ENCODE measurements at places on chromosomes 6 and 20. TPM values are rescaled to one million over a fixed set of nuclear protein-coding genes. Genes with fewer than 3 reads are reported as not detected.

DNA sequence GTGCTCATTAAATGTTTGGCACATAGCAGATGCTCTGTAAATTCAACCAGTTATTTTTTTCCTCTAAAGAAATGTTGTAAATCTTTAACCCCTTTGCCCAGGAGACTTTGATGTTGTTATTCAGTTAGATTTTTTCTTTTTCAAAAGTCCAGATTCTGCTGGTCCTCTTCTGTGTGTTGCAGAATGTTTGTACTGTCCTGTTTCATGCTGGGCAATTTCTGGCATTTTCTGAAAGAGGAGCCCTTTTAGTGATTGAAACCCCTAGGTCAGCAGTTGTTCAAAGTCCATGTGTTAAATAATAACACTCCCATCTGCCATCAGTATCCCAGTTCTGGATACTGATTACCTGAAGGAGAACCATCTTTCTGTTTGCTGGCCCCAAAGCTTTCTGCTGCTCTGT, 1.3 kb upstream of the SLC17A1 start:
- H3K27ac ChIP-seq: no peak overlapping the region
- no peaks in the 10 kb centered on the region for H3K4me1 ChIP-seq
- no peak for DNase-seq
- no peaks in the 10 kb centered on the region for H3K27me3 ChIP-seq
- H3K4me3 ChIP-seq: no peak overlapping the region

GRCh38 chr6:35500782-35501181, 3.9 kb upstream of the TEAD3 start:
- H3K27ac ChIP-seq: no peak overlapping the region
- no peak for DNase-seq
- H3K36me3 ChIP-seq: no peaks in the 10 kb centered on the region
- H3K4me1 ChIP-seq: peaks cover 10% of the 10 kb centered on the region

Gene SLC22A1
- total RNA-seq: 0.22 TPM

DNA sequence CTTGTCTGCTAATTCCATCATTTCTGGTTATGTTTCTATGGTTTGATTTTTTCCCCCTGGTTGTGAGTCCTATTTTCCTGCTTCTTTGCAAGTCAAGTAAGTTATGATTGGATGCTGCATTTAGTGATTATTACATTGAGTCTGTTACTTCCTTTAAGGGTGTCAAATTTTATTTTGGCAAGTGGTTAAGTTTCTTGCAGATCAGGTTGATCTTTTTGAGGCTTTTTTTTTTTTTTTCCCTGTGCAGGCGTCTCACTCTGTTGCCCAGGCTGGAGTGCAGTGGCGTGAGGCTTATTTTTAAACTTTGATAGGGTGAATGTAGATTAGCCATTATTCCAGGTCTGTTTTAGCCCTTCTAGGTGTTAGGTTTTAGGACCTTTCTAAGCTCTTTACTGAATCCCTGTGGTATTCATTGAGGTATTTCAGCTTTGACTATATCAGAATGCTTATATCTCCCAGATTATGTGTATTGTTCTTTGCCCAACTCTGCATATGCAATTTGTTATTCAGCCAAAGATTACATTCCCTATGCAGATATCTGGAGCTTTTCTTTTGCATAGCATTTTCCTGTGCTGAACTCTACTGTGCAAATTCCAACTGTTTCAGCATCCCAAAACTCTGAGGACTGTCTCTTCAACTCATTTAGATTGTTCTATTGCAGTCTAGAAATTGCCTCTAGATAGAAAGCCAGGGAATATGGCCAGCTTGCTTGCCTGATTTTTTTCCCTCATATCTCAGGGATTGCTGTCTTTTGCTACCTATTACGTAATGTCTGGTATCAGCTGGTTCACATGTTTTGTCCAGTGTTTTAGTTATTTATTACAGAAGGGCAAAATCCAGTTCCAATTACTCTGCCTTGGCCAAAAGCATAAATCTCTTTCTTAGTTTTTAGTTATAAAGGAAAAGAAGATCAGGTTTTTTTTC, 113.3 kb downstream of the AFG1L start:
- H3K27ac ChIP-seq: no peak overlapping the region
- DNase-seq: no peak
- H3K4me1 ChIP-seq: no peaks in the 10 kb centered on the region

- H3K36me3 ChIP-seq: no peaks in the 10 kb centered on the region
- no peaks in the 10 kb centered on the region for H3K4me1 ChIP-seq
- H3K27me3 ChIP-seq: no peaks in the 10 kb centered on the region
Observed at GRCh38 chr20:16689906-16690305, 39.9 kb upstream of the SNRPB2 start.

DNA sequence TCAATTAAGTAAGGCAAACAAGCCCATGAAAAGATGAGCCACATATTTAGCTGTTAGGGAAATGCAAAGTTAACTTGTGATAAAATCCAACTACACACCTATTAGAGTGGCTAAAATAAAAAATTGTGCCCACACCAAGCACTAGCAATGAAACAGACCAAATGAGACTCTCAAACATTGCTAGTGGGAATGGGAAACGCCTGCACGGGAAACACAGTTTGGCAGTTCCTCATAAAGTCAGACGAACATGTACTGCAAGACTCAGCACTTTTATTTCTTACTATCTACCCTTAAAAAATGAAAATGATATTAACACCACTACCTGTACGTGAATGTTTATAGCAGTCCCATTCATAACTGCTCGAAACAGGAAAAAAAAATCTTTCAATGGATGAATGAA, 392.1 kb upstream of the NOX3 start:
- H3K27ac ChIP-seq: no peak overlapping the region
- H3K4me3 ChIP-seq: no peak overlapping the region

Gene RANBP9
- 47.0 TPM for total RNA-seq

- DNase-seq: no peak
- H3K4me3 ChIP-seq: no peak overlapping the region
- H3K36me3 ChIP-seq: no peaks in the 10 kb centered on the region
- H3K4me1 ChIP-seq: peaks cover 18% of the 10 kb centered on the region
- H3K27ac ChIP-seq: no peak overlapping the region
Observed at GRCh38 chr6:16184129-16184528, 54.3 kb upstream of the GMPR start.

DNA sequence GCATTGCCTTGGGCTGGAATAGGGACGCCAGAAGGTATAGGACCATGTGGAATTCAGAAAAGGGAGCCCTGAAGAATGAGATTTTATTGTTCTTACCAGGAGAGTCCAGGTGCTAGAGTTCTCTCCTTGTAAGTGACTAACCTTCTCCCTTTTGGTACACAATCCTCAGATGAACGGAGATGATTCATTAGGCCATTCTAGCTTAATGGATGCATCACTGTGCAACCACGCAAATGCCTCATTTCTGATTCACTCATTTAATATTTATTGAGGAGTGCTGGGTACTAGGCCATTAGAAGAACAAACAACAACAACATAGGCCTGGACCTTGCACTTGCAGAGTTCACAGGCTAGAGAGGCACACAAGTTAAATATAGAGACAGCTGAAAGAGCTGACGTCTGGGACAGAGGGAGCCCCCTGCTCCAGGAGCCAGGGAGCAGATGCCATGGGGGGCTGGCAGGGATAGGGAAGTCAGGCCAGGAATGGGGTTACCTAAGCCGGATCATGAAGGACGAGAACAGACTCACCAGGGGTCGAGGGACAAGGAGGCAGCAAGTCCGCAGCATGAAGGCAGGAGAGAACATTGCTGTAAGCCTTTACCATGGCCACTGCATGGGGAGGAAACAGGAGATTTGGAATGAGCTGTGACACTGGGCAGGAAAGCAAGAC, 179.5 kb upstream of the AKAP12 start:
- H3K36me3 ChIP-seq: no peaks in the 10 kb centered on the region
- H3K4me3 ChIP-seq: no peak overlapping the region
- H3K27ac ChIP-seq: no peak overlapping the region
- H3K27me3 ChIP-seq: no peaks in the 10 kb centered on the region

DNA sequence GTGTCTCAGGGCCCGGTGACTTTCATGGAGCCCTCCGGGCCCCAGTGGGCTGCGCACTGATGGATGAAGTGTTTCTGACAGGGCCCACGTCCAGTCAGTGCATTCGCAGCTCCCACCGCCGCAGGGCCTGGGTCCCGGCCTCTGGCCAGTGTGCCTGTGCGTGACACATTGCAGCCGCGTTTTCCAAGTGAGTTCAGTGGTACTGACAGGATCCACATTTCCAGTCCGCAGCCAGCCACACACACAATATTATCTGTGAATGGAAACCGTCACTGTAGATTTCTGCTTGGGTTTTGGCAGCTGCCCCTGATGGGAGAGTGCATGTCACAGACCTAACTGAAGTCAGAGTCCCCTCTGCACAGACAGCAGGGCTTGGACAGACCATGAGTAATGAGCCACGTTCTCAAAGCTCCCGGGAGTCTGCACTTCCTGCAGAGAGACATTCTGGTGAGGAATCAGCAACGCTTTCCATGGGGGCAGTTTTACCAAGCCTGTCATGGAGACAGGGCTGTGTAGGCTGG, 171.4 kb downstream of the MYLK4 start:
- H3K36me3 ChIP-seq: no peaks in the 10 kb centered on the region
- no peak for DNase-seq
- H3K27ac ChIP-seq: no peak overlapping the region
- H3K27me3 ChIP-seq: no peaks in the 10 kb centered on the region
- H3K4me3 ChIP-seq: no peak overlapping the region

DNA sequence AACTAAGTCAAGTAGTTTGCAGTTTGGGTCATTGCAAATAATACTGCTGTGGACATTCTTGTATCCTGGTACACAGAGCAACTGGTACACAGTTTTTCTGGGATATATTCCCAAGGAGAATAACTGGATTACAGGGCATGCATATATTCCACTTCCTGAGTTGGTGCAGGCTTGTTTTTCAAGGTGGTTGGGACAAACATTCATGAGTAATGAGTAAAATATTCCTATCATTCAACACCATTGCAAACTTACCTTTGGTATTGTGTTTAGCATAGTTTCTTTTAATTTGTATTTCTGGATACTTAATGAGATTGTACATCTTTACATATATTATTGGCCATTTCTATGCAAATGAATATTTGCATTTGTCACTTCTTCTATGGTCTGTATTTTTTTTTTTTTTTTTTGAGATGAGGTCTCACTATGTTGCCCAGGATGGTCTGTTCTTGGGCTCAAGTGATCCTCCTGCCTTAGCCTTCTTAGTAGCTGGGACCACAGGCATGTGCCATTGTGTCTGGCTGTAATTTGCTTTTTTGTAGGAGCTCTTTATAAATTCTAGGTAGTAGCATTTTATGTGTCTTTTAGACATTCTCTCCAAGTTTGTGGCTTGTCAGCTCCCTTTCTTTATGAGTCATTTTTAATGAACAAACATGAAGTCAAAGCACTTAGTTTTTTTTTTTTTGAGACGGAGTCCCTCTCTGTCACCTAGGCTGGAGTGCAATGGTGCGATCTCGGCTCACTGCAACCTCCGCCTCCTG, 158.7 kb downstream of the SOX4 start:
- H3K27ac ChIP-seq: no peak overlapping the region
- H3K4me1 ChIP-seq: no peaks in the 10 kb centered on the region
- DNase-seq: no peak
- no peaks in the 10 kb centered on the region for H3K36me3 ChIP-seq

DNA sequence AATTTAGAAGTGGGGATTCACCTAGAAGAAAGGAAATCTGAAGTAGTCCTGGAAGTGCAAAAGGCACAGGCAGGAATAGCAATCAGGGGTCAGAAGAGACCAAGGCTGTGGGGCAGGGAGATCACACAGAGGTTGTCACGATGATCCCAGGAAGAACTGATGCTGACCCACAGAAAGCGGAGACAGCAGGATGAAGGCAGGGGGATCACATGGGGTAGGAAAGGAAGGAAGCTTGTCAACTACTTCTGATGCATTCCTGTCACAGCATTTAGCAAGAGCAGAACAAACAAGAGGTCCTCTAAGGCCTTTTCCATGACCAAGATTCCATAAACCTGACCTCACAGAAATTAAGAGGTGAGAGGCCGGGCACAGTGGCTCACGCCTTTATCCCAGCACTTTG, 79.1 kb downstream of the SLC23A2 start:
- no peaks in the 10 kb centered on the region for H3K27me3 ChIP-seq
- no peak overlapping the region for H3K27ac ChIP-seq
- H3K36me3 ChIP-seq: no peaks in the 10 kb centered on the region
- no peaks in the 10 kb centered on the region for H3K4me1 ChIP-seq

Gene ARHGAP18
- 6.5 TPM for total RNA-seq

- H3K36me3 ChIP-seq: no peaks in the 10 kb centered on the region
- H3K27ac ChIP-seq: no peak overlapping the region
- no peaks in the 10 kb centered on the region for H3K27me3 ChIP-seq
- no peak for DNase-seq
- peak overlapping the region; percentile 16 for H3K4me3 ChIP-seq
Observed at GRCh38 chr6:5813625-5814027, 193.1 kb downstream of the NRN1 start.

GRCh38 chr20:24996449-24997377, 4.2 kb upstream of the APMAP start:
- H3K27ac ChIP-seq: no peak overlapping the region
- no peaks in the 10 kb centered on the region for H3K27me3 ChIP-seq
- H3K4me1 ChIP-seq: peaks cover 22% of the 10 kb centered on the region
- DNase-seq: no peak
- H3K36me3 ChIP-seq: no peaks in the 10 kb centered on the region

DNA sequence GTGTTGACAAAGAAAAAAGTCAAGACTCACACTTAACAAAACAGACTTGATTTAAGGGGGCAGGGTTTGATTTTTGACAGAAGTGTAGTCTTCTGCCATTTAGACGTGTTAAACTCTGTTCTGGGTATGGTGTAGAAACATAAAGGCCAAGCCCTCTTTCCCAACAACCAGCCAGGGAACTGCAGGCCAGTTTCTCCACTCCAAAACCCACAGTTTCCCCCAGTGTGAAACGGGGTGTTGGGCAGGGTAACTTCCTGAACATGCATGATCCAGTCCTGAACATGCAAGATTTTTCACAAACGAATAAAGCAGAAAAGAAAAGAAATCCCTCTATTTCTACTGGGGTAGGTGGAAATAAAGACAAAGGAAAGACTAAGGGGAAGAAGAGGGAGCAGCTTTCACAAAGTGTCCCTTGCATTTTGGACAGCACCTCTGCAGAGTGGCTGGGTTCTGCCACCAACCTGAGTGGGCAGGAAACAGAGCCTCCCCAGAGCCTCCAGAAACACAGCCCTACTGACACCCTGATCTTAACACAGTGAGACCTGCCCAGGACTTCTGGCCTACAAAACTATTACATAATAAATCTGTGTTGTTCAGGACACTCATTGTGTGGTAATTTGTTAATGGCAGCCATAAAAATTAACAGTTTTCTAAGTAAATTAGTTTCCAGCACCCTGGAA, 7.5 kb downstream of the APMAP start:
- peaks cover 72% of the 10 kb centered on the region for H3K4me1 ChIP-seq
- H3K27ac ChIP-seq: no peak overlapping the region
- no peak for DNase-seq
- no peak overlapping the region for H3K4me3 ChIP-seq
- H3K27me3 ChIP-seq: no peaks in the 10 kb centered on the region

Gene TSBP1
- not detected for total RNA-seq

GRCh38 chr20:22916021-22916842, 118.9 kb upstream of the SSTR4 start:
- H3K4me3 ChIP-seq: no peak overlapping the region
- H3K27me3 ChIP-seq: no peaks in the 10 kb centered on the region
- no peak overlapping the region for H3K27ac ChIP-seq
- no peaks in the 10 kb centered on the region for H3K36me3 ChIP-seq

GRCh38 chr20:36479938-36480337, 61.4 kb upstream of the MYL9 start:
- H3K27me3 ChIP-seq: no peaks in the 10 kb centered on the region
- H3K36me3 ChIP-seq: peaks cover 3% of the 10 kb centered on the region
- H3K4me3 ChIP-seq: no peak overlapping the region
- H3K4me1 ChIP-seq: no peaks in the 10 kb centered on the region

Gene LINC00237
- not detected for total RNA-seq

Gene FKBP1C
- 1.5 TPM for total RNA-seq
